ENCODE measurements at places on chromosomes 3 and 15. TPM values are rescaled to one million over a fixed set of nuclear protein-coding genes. Genes with fewer than 3 reads are reported as not detected.

The LSM3 gene
- total RNA-seq: 7.1 TPM

The GABRG3 gene
- under 0.01 TPM for total RNA-seq

The ECE2 gene
- not detected for total RNA-seq

The GP5 gene
- 3.8 TPM for total RNA-seq

The TRH gene
- total RNA-seq: 0.10 TPM

The C3orf49 gene
- total RNA-seq: not detected

The DVL3 gene
- total RNA-seq: 18.3 TPM

The NRROS gene
- 43.4 TPM for total RNA-seq

The SLC22A14 gene
- 0.10 TPM for total RNA-seq

The SEMA7A gene
- total RNA-seq: 5.9 TPM

The NR2E3 gene
- not detected for total RNA-seq

The WDR76 gene
- 6.7 TPM for total RNA-seq

Data from mononuclear cell (primary cell).